Colonic mucosa (tissue), 4 donors: ENCODE measurements at places on chromosomes 11 and 22.
A peak's percentile ranks its signal among the peaks of the same experiment; 100 is the strongest.

GRCh38 chr11:10023212-10023611 is 270.8 kb downstream of the SBF2 start:
- DNase-seq: no peak

GRCh38 chr11:39174196-39174595 is 2285.3 kb downstream of the LRRC4C start:
- no peak for DNase-seq

- DNase-seq: no peak
Measured at GRCh38 chr11:85531191-85531897, 95.8 kb downstream of the DLG2 start.

DNA sequence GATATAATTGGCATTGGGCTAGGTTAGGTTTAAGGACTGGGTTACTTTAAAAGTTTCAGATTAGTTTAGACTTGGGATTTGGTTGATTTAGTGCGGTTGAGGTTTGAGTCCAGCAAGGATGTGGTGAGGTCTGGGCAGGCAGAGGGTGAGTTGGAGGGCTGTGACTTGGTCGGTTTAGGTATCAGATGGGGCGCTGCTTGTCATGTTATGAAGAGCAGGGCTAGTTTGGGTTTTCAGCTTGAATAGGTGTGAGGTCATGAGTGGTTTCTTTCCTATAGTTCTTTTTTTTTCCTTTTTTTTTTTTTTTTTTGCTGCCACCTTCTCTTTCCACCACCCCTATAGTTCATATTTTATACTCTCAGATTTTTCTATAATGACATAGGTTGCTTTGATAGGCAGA is 4.8 kb downstream of the CLCF1 start:
- no peak for DNase-seq

GRCh38 chr11:13891911-13892310 is 70.6 kb upstream of the SPON1 start:
- DNase-seq: no peak

DNA sequence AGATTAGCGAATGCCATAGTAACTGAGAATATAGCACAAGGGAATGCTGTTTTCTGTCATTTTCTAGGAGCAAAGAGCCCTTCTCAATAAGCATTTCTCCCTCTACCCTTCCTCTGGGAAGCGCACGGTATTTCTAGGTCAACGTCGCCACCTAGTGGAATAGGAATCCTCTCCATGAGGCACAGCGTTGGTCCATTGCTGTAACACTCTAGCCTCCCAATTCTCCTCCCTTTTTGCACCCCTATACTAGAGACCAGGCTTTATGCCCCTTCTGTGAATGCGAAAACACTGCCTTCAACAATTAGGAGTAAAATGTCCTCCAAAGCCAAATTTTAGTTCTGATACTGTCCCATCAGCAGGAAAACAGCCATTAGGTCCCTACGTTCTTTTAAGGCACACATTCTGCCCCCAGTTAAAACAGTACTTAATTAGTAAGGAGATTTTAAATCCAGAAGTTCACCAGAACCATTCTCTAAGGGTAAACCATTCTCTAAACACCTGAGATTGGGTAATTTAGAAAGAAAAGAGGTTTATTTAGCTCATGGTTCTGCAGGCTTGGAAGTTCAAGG is 12.8 kb upstream of the HYLS1 start:
- DNase-seq: peak; percentile 62

GRCh38 chr11:86497310-86497709 is 122.6 kb downstream of the CCDC81 start:
- no peak for DNase-seq

- no peak for DNase-seq
Measured at GRCh38 chr11:16853859-16854258, 115.4 kb downstream of the C11orf58 start.

DNA sequence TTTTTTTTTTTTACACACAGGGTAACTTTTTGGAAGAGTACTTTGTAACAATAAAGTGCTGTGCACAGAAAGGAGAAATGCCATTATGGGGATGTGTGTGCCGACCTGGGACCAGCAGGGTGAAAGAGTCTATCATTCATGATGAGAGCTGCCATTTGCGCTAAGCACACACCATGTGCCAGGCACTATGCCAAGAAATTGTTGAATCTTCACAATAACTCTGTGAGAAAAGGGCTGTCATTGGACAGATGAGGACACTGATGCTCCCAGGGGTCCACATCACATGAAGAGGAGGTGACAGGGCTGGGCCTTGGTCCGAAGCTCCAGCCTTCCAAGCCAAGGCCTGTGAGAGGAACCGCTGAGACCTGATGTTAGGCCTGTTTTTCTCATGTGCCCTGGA is 5.6 kb downstream of the DUSP18 start:
- DNase-seq: no peak

DNA sequence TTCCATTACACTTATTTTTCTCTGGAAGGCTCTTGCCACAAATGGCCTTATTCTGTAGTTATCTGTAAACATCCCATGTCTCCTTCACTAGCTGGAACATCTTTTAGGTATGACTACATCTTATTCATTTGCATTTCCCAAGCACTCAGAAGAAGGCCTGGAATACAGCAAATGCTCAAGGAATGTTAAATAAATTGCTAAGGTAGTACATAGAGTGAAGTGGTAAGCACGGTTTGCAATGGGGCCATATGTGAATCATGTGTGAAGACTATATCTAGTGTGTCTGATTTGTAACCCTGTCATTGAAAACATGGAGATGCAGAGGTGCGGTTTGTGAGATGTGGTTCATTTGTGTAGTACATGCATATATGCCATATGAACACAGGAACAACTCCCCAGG is 33.5 kb downstream of the GDPD4 start:
- no peak for DNase-seq

GRCh38 chr11:47071791-47072261 is 104.9 kb downstream of the ARFGAP2 start:
- no peak for DNase-seq

DNA sequence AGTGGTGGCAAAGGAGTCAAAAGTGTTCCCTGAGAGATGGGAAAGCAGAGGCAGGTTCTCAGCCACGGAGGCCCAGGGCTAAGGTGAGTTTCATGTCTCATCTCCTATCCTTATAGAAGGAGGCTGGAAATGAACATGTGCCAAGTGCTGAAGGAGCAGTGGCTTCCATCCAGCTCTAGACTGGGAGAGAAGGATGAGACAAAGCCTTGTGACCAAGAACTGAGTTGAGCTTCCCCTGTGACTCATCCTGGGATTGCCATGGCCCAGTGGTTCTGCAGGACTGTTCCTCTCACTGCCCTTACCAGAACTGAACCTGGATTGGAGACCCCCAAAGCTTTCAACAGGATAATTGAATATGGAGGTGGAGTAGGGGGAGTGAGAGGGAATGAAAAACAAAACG is 16.7 kb upstream of the OR9Q1 start:
- no peak for DNase-seq

- DNase-seq: no peak
Measured at GRCh38 chr11:124759266-124760204, 2.6 kb downstream of the ESAM start.

- DNase-seq: no peak
Measured at GRCh38 chr11:95378111-95378510, 147.1 kb upstream of the SESN3 start.

DNA sequence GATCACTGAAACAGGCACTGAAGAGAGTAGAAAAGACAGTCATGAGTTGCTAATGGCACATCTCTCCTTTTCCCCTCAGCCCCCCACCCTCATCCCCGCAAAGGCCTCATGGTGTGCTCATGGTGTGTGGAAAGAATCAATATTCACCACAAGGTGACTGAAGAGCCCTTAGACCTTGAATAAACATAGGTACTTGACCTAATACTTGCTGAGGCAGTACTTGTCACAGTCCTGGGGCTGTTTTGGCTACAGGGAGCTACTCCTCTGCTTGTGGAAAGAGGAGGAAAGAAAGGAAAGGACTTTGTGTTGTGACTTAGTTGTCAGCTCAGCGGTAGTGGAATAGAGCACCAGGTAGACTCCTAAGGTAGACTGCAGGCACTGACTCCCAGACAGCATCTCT is 537.8 kb upstream of the CCDC179 start:
- no peak for DNase-seq

DNA sequence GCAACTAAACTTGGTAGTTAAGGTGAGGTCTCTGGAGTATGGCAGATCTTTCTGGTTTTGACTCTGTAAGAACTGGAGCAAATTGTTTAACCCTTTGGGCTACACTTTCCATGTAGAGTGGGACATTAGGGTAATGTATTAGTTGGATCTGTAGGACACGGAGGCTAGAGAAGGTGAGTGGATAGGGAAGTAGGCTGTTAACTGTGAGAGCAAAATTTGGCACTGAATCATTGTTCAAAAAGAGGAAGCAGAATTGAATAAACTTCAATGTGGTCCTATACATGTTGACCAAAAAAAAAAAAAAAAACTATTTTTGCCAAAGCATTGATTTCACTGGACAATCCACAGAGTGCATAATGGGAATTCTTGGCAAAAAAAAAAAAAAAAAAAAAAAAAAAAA is 370.2 kb upstream of the CHORDC1 start:
- no peak for DNase-seq

DNA sequence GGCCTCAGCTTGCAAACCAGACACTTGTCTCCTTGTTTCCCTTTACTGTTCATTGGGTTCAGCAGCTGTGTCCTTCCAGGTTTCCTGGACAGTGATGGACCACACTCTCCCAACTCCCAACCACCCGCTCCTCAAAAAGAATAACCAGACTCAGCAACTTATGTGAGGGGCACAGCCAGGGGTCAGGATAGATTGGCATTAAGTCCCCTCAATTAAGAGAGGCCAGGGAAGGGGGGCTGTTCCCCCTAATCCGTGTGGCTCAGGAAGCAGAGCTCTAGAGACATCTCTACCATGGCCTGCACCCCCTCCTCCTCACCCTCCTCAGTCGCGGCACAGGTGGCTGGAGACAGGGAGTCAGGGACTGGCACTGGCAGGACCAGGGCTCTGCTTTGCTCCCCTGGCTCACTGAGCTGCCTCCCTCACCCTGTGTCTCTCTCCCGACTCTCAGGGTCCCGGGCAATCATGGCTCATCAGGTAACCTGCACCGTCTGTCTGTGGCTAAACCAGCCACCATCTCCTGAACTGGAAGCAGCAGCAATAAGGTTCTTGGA is 111.7 kb downstream of the ZNF280B start:
- no peak for DNase-seq

DNA sequence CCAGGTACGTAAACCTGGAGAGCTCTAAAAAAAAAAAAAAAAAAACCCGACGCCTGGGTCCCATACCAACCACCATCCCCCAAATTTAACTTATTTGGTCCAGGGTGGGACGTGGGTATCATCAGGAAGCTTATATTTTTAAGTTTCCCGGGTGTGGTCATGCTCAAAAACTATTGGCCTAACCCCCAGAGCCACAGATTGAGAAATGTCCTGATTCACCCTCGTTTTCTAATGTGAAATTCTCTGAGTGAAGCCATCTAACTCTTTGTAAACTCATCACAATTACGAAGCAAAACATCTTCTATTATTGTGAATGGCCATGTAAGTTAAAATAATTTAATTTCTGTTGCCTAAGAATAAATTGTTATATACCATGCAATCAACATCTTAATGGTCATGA is 29.6 kb downstream of the PAK1 start:
- no peak for DNase-seq

DNA sequence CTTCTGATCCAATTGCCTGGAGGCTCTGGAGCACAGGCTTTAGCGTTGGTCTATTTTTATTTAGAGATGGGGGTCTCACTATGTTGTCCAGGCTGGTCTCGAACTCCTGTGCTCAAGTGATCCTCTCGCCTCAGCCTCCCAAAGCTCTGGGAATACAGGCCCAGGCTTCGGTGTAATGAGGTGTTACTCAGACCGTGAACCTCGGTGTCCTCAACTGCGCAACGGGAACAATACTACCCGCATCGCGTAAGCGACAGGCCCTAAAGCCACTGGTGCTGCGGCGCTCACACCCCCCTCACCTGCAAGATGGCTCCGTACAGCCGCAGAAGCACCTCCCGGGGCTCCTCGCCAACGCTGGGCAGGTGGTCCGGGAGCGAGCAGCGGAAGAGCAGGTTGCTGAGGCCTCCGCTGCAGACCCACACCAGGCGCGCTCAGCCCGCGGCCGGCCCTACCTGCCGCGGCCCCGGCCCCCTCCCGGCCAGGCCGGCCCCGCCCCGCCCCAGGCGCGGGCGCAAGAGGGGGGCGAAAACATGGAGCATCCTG is 628 bp downstream of the CHKB start:
- no peak for DNase-seq
